GM19239 (cell line): ENCODE measurements at places on chromosomes 2 and 18.

DNA sequence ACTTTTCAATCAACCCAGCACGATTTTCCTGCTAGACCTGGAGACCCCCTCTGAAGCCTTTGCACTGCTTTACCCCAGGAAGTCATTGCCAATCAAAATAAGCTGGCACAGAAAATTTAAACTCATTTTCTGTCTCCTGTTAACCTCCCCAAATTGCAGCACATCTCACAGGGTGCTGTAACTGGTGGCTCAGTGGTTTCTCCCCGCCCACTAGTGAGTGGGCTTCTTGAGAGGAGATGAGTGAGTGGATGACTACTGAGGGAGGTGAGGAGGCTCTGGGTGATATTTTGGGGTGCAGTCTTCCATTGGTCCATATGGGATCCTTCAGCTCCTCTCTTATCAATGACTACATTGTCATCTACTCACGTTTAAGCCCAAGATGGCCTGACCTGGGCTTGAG, 239.8 kb upstream of the HS6ST1 start:
- DNase-seq, result no peak

DNA sequence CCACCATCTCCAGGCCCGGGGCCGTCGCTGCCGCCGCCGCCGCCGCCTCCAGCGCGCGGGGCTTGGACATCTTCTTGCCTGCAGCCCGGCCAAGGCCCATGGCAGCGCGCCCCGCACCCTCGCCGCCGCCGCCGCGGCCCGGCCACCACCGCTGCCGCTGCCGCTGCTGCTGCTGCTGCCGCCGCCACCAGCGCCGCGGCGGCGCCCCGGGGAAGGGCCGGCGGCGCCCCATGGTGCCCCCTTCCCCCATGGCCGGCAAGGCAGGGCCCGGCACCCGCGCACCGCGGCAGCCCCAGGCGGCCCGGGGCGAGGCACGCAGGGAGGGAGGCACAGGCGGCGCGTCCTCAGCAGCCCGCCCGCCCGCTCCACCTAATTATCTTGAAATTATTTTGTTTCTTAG, 3057.4 kb downstream of the RPIA start:
- no peak for DNase-seq

GRCh38 chr2:61327173-61327572, 143.7 kb downstream of the USP34 start:
- no peak for DNase-seq

GRCh38 chr18:69484699-69485396, 84.2 kb downstream of the DOK6 start:
- no peak for DNase-seq

GRCh38 chr2:234100686-234101085, 50.2 kb downstream of the SPP2 start:
- DNase-seq, result no peak

DNA sequence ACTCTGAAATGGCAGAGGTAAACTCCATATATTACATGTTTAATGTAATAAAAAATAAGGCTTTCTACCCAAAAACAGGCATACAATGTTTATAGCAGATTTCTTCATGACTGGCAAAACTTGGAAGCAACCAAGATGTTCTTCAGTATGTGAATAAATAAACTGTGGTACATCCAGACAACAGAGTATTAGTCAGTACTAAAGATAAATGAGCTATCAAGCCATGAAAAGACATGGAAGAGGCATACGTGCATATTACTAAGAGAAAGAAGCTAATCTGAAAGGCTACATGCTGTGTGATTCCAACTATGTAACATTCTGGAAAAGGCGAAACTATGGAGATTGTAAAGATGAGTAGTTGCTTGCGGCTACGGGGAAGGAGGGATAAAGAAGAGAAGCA, 97.4 kb downstream of the OSR1 start:
- no peak for DNase-seq

GRCh38 chr2:133177196-133177595, 391.1 kb downstream of the NCKAP5 start:
- no peak for DNase-seq

- DNase-seq, result no peak
Measured at GRCh38 chr18:69622961-69623360, 222.3 kb downstream of the DOK6 start.

DNA sequence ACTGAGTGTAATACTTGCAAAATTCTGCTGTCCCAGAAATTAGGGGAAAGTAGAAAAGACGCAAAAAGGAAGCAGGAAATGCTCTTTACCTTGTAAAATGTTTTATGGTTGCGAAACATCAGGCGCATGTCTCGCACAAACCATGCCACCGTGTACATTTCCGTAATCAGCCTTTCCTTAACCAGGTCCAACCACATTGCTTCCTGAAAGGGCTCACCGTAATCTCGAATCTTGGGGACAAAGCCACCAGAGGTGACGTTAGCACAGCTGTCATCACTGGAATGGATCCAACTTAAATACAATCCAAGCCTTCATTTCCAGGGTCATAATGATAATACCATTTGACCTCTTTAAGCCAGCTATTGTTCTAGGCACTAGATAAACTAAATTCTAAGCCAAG, 49.3 kb downstream of the SP110 start:
- no peak for DNase-seq

- DNase-seq, result no peak
Measured at GRCh38 chr2:134689315-134689714, 29.5 kb downstream of the TMEM163 start.

DNA sequence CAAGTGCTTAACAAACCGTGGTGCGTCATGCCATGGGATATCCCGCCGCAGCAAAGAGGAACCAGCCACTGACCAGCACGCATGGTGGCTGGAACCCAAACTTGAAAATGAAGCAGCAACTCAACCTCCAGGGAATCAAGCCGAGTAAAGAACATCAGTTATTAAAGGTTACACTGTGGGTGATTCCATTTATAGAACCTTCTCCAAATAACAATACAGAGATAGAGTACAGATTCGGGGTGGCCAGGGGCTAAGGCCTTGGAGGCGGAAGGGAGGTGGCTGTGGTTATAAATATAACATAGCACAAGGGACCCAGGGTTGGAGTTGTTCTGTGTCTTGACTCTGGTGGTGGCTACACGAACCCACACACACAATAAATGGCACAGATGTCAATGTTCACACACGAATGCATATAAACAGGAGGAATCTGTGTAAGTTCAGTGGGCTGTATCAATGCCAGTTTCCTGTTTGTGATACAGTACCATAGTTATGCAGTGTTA, 123.1 kb downstream of the EIPR1 start:
- DNase-seq, result no peak

GRCh38 chr2:20414806-20415205, 32.1 kb upstream of the RHOB start:
- no peak for DNase-seq

- DNase-seq, result no peak
Measured at GRCh38 chr2:132422736-132423135, 6.1 kb downstream of the GPR39 start.

DNA sequence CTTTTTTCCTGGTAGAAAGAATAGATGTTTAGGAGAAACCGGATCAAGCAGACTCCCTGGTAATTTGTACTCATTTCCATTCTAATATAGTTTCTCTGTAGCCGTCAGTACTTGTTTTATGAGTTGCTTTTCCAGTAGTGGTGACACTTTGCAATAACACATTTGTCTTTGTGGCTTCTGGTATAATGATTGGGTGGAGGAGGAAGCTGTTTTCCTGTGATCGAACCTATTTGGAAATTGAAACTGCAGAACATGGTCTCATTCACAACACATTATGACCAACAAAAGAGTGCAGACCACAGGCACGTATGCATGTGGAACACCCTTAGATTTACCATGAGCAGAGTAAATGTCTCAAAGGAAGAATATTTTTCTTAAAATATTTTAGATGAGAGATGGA, 7.6 kb upstream of the SERPINB12 start:
- no peak for DNase-seq

GRCh38 chr2:55000341-55000740, 49.9 kb downstream of the RTN4 start:
- DNase-seq, result no peak

GRCh38 chr2:197254776-197255530, 55.6 kb downstream of the ANKRD44 start:
- no peak for DNase-seq

GRCh38 chr2:232456296-232457120, 555 bp downstream of the ALPI start:
- no peak for DNase-seq

DNA sequence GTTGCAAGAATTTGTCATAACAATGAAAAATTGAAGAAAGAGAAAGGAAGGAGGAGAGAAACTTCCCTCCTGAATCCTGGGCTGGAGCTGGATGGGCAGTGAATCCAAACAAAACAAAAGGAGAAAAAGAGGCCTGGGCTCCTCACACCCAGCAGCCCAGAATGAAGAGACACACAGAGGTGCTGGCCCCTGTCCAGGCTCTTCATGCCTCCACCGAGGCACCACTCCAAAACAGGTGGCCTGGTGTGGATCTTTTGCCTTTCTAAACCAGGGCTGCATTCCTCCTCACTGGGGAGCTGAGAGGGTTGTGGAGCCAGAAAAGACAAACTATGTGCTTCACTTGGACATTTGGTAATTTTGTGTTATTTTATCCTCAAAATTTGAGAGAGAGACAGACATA, 76.0 kb downstream of the FAM124B start:
- no peak for DNase-seq

DNA sequence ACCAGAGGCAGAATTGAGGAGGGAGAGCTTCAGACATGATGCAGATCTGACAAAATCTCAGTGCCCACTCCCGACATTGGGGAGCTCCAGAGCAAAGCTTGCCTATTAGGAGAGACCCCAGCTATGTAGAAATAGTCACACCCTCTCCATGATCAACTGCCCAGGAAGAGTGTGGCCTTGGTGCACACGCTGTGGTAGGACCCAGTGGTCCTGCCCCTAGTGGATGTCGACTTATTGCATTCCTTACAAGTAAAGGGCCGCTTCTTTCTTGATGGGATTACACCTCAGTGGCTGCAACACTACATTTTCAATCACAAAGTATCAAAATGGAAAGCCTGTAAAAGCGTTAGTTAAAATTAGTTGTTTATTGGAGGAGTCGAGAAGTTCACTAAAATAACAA, 64.2 kb downstream of the VRK2 start:
- no peak for DNase-seq

GRCh38 chr2:130791617-130791939, 36.2 kb downstream of the AMER3 start:
- no peak for DNase-seq
